ENCODE measurements at places on chromosomes 12 and 14. TPM values are rescaled to one million over a fixed set of nuclear protein-coding genes. Genes with fewer than 3 reads are reported as not detected.

KERA gene
- total RNA-seq = 81.0 TPM

GALNT16 gene
- 17.3 TPM for total RNA-seq

LHX5 gene
- total RNA-seq = not detected

OR6C2 gene
- not detected for total RNA-seq

KIAA0586 gene
- total RNA-seq = 27.1 TPM

CAPZA3 gene
- total RNA-seq = not detected

SDR9C7 gene
- total RNA-seq = 0.51 TPM

LRRC10 gene
- total RNA-seq = not detected

WASHC4 gene
- total RNA-seq = 96.8 TPM

ERP27 gene
- total RNA-seq = 1.9 TPM

XPOT gene
- 37.0 TPM for total RNA-seq

IL31 gene
- total RNA-seq = not detected

ACTR6 gene
- 12.5 TPM for total RNA-seq

CCDC175 gene
- total RNA-seq = not detected

E2F7 gene
- total RNA-seq = 7.1 TPM

PRORP gene
- total RNA-seq = 15.9 TPM

P2RX2 gene
- total RNA-seq = not detected

SLC39A2 gene
- total RNA-seq = 5.6 TPM
